Anterior cingulate cortex (tissue), 58 donors: ENCODE measurements at places on chromosomes 4 and X.

DNA sequence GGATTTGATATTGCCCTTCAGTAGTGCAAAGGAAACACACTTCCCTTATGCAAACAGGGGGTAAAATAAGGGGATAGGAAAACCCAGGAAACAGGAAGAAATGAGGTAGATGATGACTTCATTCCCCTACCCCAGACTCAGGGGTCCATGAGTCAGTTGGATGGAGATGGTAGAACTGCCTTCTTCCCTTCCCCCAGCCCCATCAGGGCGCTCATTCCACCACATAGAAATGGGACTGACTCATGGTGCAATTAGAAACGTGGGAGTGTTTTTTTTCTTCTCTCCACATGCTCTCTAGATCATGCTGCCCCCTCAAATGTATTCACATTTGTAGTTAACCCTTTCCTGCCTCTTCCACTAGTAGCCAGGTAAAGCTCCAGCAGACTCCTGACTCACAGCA, 23.1 kb upstream of the ARMCX2 start:
- DNase-seq, result no peak

DNA sequence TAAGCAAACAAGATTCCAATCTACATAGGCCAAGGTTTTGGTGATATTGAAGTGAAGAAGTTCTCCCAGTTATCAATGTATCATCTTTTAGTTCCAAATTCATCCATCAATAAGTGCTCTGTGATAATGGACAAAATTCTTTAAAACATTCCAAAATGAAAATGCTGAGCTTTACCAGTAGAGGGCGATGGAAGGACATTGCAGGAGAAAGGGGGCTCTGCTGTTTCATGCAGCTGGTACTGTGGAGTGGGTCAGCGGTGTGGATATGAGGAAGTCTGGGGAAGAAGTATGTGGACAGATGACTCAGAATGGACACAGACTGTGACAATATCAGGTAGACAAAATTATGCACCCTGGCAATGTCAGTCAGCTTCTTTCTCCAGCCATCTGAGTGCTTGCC, 46.6 kb upstream of the HS6ST2 start:
- DNase-seq, result no peak

- DNase-seq, result no peak
These were observed 14.1 kb downstream of the RPGR start for GRCh38 chrX:38313190-38313589.

DNA sequence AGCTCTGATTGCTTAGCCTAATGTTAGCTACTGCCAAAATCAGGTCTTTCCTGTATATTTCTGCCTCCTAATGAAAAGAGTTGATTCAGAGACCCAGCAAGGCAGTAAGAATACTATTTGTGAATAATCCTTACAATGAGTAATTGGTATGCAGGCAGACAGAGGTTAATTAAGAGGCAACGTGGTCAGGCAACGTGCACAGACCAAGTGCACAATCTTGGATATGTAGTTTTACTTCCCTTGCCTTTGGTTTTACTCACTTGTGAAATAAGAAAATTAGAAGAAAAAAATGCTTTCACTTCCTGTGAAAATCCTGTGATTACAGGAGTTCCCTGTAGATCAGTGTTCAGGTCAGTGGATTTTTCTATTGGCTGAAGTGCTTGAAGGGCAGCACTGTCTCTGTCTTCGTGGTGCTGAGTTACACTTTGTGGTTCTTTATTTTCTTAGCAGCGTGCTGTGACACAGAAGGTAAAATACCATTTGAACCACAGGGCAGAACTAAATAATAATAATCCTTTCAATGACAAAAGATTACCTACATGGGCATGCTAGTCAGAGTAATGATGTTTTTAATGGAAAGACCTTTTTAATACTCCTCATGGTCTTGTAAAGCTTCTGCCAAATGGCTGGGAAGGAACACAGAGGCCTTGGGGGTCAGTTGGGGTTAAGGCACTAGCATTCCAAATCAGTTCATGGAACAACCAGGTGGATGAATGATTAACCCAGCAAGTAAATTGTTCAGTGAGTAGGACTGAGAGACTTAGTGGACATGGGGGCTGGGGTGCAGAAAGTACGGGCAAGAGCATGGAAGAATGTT, 430.9 kb downstream of the MAPK10 start:
- DNase-seq, result no peak

DNA sequence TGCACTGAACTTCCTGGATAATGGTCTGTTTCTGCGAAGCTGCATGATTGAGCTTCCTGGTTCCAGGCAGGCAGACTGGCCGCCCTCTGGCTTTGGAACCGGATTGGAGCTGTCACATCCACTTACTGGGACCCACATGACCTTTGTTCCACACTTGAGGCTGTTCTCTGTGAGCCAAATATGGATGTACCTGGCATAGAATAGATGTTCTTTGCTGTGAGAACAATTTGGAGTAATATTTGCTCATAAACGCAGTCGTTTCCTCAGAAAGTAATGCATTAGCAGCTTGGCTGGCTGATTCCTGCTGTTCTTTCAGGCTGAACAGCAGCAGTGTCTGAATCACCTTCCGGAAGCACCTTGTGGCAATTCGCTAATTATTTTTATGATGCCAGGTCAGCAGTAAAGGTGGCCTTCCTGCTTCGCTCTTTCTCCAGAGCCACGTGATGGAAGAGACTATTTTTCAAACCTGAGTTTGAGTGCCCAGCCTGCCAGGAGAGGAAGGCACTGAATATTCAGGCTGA, 78.1 kb upstream of the BOD1L1 start:
- no peak for DNase-seq

DNA sequence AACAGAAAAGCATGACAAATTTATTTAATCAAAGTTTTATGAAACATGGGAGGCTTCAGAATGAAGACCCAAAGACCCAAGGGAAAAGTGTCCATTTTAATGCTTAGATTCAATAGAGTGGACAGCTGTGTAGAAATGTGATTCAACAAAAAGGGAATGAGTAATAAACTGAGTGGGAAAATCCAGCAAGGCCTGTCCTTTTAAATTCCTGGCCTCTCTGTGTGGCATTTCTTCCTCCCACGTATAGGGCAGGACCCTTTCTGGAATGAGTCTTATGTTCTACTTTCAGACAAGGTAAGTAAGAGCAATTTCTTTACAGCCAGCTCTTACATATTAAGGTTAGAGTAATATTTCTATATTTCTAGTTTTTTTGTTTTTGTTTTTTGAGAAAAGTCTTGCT, 14.5 kb downstream of the AASDH start:
- no peak for DNase-seq

DNA sequence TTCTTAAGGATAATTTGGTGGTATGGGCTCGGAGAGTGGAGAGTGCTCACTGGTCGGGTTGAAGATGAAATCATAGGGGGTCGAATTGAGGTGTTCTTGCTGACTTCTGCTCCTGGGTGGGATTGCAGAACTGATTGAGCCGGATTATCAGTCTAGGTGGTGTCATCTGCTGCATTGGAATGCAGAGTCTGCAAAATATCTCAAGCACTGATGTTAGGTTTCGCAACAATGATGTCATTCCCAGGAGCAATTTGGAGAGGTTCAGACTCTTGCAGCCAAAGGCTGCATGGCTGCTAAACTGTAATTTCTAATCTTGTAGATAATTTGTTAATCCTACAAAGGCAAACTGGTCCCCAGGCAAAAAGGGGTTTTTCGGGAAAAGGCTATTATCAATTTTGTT, 67.7 kb downstream of the RHOH start:
- DNase-seq, result no peak

GRCh38 chr4:61924131-61924530, 724.0 kb downstream of the ADGRL3 start:
- no peak for DNase-seq

GRCh38 chrX:46762963-46763362, 4.0 kb upstream of the SLC9A7 start:
- DNase-seq, result no peak
